ENCODE measurements at places on chromosomes 4 and X.

DNA sequence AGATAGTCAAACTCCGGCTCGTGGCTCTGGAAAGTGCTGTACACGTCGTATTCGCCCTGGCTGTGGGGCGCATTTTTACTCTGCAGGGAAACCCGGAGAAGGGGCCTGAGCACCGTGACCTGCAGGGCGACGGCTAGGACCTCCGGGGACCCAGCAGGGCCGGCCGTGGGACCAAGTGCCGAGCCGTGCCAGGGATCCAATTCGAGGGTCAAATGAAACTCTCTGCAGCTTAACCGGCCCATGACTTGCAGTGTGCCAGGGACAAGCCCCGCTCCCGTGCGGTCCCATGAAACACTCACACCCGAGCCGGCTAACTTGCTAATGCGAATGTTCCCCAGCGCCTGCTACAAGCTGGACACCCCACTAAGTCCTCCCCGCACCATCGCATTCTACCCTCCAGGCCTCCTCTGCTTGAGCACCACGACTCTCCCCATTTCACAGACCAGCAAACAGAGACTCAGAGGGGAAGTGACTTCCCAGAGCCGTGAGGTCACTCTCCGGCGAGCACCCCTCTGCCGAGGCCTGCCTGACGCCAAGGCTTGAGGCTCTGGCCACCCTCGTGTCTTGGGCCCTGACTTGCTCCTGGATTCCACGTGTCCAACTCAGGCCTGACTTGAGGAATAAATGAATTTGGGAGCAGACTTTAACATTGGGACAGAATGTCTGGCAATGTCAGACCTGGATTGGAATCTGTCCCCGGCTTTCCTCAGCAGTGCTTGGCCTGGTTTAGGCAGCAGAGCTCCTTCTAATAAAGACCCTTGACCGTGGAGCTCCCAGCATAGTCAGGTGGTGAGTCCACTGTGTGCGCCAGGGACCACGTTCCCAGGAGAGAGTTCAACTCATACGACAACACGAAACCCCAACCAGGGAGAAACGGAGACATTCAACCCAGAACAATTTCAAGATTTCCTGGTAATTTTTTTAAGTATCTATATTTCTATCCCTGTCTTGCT is 93.6 kb downstream of the PPP2R2C start:
- no peak for DNase-seq

DNA sequence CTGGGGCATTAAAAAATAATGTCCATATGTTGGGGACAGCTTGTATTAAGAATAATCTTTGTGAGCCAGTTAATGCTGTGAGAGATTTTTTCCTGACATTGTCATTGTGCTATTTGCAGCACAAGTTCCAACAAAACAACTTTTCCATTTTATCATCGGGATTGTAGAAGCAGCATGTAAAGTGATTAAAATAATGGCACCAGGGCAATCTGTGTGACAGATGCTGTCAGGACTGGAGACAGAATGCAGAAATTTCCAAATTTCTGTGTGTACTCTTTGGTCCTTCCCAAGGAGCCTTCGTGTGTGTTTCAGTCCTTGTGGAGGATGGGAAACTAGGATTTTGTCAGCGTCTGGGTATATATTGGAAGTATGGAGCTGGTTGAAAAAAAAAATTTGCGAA is 101.5 kb upstream of the LIMCH1 start:
- no peak for DNase-seq

DNA sequence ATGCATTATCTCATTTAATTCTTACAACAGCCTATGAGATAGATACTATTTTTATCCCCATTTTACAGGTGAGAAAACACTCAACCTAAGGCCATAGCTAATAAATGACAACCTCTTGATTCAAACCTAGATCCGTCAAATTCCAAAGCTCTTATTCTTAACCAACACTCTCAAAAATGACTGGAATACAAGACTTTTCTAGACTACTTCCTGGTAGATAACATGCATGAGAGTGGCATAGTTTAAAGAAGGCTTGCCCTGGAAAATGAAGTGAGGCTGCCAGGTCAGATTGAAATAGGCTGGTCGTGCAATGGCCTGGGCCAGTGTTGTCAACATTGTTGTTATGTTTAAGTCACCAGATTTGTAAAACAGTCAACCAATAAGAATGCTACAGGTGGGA is 86.6 kb downstream of the DNAAF6 start:
- no peak for DNase-seq

DNA sequence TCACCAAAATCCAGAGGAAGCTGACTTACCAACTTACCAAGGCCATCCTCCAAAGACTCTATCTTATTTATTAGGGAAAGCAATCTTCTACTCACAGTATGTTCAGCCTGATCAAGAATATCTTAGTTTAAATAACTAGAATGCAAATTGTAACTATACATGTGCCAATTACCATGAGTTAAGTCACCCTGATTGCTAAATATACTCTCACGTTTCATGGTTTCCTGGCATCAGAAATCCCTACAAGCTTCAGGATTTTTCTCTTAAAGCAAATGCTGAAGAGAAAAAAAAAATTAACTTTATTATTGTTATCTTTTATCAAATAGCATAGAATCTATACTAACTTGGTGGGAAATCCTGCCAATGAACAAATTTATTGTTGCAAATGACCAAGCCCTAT is 63.0 kb upstream of the MXD4 start:
- no peak for DNase-seq

DNA sequence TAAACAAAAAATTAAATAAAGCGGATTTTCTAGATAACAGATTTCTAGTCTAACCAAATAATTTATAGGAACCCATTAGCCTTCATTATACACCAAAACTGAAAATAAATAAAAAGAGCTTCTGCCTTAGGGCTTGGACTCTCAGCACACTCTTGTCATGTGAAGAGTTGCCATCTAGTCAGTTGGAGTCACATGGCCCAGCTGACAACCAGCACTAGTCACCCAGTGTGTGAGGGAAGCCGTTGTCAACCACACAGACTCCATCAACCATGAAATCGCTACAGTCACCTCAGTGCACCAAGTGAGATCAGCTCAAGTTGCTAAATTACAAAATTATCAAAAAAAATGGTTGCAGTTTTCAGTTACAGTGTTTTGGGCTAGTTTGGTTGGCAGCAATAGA is 470.0 kb downstream of the GASK1B start:
- DNase-seq: no peak

DNA sequence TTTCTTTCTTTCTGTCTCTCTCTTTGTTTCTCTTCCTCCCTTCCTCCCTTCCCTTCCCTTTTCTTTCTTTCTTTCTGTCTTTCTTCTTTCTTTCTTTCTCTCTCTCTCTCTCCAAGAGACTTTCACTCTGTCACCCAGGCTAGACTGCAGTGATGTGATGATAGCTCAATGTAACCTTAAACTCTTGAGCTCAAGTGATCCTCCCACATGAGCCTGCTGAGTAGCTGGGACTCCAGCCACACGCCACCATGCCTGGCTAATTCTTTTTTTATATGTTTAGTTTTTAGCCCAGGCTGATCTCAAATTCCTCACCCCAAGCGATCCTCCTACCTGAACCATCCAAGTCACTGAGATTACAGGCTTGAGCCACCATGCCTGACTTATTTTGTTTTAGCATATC is 64.3 kb upstream of the EMCN start:
- DNase-seq: no peak

GRCh38 chr4:57504139-57504538 is 394.0 kb upstream of the IGFBP7 start:
- peak; percentile 98 for DNase-seq

- DNase-seq: no peak
Observed at GRCh38 chr4:973431-974397, at the start of gene DGKQ. Gene DGKQ, minus strand, starts transcription at chr4:973569. Its CDS starts 87 bp downstream, at chr4:973482.

GRCh38 chr4:1718095-1718850 is 2.9 kb downstream of the TMEM129 start:
- no peak for DNase-seq

- no peak for DNase-seq
Observed at GRCh38 chr4:168541266-168541953, 44.6 kb downstream of the PALLD start.

GRCh38 chrX:136488706-136489105 is 959 bp downstream of the BRS3 start:
- no peak for DNase-seq

DNA sequence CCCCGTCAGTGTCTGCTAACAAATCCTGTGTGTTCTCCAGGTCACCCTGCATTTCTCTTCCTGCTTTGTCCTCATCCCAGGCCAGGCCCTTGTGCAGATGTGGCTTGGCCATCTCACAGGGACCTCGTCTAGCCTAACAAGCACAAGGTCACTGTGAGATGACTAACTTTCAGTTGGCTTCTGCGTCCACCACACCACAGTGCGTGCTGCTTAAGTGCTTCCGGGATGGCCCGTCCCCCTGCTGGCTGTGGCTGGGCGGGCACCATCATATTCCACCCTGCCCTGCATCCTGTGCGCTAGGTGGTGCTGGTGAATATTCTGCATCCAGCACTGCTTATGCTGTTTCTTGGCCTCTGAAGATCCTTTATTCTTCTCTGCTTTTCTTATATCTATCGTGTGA is 33.8 kb downstream of the RBBP7 start:
- no peak for DNase-seq

DNA sequence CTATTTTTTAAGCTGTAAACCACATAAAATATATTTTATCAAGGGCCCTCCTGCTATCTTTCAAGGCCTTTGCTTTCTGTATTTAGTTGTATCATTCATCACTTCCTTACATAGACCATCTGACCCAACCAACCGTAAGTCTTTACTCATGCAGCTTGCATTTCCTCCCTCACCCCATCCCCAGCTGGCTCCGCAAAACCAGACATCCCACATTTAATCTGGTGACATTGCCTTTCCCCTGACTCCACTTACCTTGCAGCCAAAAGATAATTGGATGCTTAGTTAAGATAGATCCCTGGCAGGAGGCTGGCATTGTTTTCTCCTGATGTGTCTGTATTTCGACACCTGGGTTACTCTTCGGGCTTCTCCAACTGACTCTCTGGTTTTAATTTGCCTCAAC is 183.7 kb upstream of the LDB2 start:
- DNase-seq: no peak

DNA sequence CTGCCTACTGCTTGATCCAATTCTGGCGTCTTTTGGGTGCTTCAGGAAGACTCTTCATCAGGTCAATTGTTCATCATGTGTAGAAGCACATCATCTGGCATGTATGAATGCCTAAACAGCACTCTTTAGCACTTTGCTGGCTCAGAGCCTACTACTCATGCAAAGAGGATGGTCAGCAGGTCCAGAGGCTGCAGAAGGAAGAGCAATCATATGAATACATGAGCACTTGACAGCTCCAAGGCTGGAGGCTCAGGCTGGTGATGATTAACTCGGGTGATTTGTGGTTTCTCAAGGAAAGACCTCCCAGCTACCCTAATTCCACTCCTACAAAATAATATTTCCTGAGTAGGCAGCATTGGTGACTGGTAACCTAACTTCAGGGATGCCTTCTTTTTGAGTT is 103.8 kb upstream of the CXCL13 start:
- no peak for DNase-seq

- DNase-seq: no peak
Observed at GRCh38 chrX:110178179-110178865, 139.6 kb downstream of the AMMECR1 start.

DNA sequence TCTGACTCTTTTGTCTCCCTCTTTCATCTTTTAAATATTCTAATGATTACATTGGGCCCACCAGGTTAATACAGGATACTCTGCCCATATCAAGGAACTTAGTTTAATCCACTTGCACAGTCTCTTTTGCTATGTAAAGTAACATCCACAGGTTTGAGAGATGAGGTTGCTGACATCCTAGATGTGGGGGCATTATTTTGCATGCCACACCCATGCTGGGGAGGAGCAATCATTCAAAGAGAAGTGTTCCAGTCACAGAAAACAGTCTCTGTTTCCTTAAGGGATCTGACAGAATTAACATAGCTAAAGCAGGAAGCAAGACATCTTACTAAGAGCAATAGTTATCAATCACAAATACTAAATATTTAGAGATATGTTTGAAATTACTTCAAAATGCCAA is 11.5 kb upstream of the TRAM1L1 start:
- DNase-seq: no peak

DNA sequence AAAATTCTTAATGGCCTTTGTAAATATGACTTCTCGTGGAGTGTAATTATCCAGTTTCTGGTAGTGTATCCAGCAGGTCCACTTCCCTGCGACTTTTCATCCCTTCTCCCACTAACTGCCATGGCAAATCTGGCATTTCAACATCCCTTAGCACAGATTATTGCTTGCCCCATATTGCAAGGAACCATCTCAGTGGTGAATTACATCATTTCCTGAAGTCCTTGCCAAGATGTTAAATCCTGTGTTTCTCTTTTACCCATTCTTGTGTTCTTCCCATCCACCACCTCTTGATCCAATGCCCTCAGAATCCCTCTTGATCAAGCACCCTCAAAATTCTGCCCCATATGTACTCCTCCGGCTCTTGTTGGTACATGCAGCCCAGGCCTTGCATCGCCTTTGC is 88.1 kb upstream of the ZNF81 start:
- DNase-seq: no peak

- no peak for DNase-seq
Observed at GRCh38 chr4:137394018-137394417, 138.3 kb downstream of the PCDH18 start.

- DNase-seq: no peak
Observed at GRCh38 chrX:78092296-78092695, 11.8 kb upstream of the PGK1 start.

DNA sequence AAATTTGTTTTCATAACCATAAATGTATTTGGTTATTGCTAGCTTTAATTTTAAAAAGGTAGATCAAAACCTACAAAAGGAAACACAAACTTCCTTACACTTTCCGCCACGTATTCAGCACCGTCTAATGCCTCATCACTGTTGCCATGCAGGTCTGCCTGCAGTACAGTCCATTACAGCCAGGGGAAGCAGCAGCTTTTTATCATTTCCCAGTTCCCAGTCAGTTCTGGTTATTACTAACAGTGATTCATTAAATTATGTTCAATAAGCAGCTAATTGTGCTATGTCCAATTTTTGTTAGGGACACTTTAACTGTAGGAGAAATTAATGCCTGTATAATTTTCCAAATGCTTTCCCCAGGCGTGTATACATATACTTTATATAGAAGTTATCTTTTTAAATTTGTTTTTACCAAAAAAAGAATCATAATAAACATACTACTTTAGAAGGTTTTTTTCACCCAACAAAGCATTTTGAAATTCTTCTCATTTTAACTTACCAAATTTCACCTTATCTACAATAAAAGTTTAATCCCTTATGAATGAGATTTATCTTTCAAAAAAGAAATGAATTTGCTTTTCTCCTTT is 93.3 kb downstream of the ANXA3 start:
- DNase-seq: peak; percentile 42

DNA sequence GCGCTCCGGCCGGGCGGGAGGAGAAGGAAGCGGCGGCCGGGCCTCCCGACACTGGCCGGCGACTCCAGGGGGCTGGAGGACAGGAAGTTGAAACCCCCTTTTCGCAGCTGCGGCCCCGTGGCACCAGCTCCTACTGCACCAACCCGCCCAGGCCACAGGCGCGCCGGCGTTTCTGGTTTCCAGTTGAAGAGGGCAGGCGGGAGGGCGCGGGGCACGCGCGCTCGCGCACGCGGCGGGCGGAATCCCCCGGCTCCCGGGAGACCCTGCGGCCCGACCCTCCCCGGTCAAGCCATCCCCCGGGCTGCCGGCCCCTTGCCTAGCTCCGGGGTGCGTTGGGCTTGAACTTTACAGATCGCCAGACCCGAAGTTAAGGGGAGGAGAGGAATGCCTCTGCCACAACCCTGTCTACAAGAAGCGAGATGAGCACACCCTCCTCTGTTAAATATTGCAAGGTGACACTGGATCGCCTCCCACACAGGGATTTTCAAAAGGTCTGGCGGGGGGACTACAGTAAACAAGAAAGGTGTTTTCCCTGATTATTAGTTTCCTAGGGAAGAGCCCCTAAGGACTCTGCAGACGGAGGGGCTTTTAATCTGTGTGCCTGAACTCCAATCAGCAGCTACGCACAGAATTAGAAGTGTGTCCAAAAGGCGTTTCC is 1.4 kb downstream of the ELOVL6 start:
- no peak for DNase-seq

Measured in SHP77 (cell line).